ENCODE measurements at places on chromosomes 2 and 18. TPM values are rescaled to one million over a fixed set of nuclear protein-coding genes. Genes with fewer than 3 reads are reported as not detected.

GRCh38 chr2:209367075-209367747 is 56.6 kb upstream of the MAP2 start:
- DNase-seq, result no peak

DNA sequence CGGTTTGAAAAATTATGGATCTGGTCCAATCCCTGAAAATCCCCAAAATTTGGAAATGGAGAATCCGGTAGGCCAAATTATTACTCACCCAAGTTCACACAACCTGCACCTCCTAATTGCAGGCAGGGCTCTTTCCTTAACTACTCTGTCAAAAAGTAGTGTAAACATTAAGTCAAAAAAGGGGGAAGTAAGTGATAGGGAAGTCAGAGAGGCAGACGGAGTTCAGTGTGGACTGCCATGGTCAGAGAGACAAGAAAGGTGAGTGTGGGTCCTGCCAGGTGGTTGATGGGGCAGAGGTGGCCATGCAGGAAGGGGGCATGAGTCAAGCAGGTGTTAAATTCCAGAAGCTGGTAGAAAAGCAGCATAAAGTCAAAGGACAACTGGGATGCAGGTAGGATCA is 104.7 kb upstream of the STPG4 start:
- DNase-seq, result no peak

Gene IL18R1
- 9.1 TPM for total RNA-seq

DNA sequence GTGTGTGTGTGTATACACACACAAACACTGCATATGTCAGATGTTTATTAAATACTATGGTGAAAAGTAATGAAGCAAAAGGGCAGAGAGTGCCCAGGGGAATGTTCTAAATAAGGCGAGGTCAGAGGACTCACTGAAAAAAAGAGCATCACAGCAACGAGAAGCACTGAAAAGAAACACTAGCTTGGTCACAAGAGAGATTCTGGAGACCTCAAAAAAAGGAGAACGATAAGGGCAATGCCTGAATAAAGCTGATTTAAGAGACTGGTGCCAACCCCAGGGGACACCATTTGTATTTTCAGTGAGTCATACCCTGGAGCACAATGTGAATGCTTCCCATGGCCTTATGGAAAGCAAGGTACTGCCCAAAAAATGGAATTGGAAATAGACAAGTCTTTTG is 14.5 kb downstream of the SLC40A1 start:
- DNase-seq, result no peak

Gene MROH2A
- not detected for total RNA-seq

GRCh38 chr18:60895181-60895580 is 438.0 kb upstream of the CDH20 start:
- DNase-seq, result no peak

Gene SAG
- total RNA-seq, result 0.22 TPM

Gene GIGYF2
- total RNA-seq, result 52.5 TPM

Gene E2F6
- 4.2 TPM for total RNA-seq

DNA sequence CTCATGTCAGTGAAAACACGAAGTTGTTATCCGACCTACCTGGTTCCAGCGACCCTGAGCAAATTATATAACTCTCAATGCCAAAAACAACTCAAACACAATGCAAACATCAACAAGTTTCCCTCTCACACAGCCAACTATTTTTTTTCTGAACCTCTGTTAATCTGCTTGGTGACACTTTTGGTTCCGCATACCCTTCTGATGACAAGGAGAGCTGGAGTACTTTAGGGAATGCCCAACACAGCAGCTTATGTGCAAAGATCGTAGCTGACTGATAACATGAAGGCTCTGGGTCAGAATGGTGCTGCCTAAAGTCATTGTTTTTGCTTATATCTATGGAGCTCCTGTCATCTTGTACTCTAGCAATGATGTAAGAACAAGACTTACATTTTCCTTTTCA is 72.7 kb upstream of the CCDC68 start:
- no peak for DNase-seq

Gene C2orf15
- 2.1 TPM for total RNA-seq

Gene HAAO
- total RNA-seq, result not detected

DNA sequence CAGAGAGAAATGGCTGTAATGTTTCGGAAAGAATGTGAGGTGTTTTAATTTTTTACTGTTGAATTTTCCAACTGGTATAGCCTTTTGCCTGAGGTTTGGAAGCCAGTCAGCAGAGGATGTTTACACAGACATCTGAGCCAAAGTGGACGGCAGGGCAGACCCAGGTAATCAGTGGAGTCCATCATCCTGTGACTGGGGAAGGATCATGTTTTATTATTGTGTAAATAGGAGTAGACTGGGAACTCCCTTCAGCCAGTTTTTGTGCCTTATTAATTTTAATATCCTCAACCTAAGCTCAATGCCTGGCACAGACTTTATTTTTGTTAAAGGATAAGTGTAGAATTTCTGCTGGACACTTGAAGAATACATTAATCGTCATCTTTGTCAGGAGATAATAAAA is 142.0 kb upstream of the GAREM1 start:
- DNase-seq, result no peak

GRCh38 chr2:10352361-10352760 is 49.7 kb downstream of the HPCAL1 start:
- no peak for DNase-seq

- DNase-seq, result no peak
Measured at GRCh38 chr2:20165677-20166509, 59.0 kb downstream of the SDC1 start.

DNA sequence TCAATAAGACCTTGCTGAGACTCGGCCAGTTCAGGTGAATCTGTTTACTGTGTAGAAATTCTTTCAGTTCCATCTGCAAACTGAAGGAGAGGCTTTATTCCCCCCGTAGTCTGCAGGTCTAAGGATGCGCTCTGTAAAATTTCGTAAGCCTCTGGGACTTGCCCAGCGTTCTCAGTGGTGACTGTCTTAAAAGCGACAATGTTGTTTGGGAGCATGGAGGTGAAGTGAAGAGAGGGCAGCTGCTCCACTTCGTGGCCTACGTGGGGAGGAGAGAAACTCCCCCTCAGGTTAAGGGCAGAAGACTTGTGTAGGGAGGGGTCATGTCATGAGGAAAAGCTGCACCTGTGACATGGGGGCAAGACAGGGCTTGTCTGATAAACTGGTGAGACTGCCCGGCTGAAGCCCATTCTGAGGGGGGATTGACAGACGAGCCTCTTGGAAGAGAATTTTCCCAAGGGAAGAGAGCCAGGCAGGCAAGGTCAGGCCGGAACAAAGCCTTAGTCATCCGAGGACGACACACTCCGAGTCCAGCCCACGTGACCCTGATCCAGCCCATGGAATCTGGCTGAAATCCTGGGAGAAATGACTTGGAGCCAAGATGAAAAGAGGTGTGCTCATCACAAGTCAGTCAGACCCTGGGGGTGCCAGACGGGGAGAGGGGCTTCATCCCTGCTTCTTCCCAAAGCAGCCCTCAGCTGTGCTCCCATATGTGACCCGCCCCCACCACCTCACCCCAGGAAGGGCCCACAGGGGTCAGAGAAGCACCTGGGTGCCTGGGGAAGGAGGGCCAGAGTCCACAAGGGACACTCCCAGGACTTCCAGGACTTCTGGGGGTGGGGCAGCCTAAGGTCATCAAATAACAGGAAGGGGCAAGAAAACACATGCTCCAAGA is 88.5 kb upstream of the SH3BP4 start:
- no peak for DNase-seq

Gene C2orf80
- not detected for total RNA-seq

DNA sequence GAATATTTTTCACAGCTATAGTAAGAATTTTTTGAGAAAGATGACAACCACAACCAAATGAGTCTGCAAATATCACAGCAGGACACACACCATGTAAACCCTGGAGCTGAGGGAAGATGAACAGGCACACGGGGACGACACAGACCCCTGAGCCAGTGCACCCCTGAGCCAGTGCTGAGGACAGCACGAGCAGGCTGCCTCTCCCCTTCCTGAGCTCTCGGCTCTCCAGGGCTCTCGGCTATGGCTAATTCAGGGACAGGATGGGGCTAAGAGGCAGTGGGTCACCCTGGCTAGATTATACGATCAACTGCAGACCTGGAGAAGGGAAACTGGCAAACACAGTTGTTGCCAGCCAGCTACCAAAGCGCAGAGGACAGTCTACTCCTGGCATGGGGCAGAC is 41.4 kb downstream of the TGFBRAP1 start:
- no peak for DNase-seq

Gene PPP3R1
- total RNA-seq, result 70.3 TPM

DNA sequence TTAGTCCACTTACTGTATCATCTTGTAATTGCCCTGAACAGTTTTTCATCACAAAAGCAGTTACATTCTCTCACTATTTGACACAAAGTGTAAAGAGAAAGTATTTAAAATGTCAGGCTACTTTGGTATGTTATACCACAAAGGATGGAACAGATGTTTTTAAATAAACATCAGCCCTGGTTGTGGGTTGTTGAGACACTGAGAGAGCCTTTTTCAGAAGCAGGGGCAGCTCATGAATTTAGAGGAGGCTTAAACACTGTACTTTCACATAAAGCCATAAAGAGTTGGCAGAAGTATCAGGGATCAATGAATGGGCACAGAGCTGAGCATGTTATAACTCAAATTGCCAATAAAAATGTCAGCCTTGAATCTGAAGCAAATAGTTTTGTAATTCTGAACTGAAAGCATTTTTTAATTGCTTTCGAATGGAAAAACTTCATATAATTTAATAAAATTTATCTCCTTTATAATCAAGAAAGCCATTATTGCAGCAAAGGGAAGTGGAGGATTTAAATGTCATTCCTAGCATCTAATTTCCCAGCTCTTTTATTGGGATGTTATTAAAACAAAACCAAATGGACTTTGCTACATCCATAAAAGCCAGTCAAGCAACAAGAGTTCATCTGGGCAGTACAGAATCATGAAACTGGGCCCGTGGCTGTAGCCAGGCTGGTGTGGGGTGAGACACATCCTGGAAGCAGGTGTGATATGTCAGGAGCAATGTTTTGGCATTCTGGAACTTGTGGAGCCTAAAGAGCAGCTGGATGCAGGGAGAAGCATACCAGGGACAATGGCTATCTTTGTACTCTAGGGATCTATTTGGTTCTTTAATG is 95.1 kb upstream of the NT5C1B start:
- no peak for DNase-seq

GRCh38 chr2:35415282-35415681 is 940.3 kb upstream of the CRIM1 start:
- no peak for DNase-seq

Gene PROM2
- total RNA-seq, result 0.60 TPM

DNA sequence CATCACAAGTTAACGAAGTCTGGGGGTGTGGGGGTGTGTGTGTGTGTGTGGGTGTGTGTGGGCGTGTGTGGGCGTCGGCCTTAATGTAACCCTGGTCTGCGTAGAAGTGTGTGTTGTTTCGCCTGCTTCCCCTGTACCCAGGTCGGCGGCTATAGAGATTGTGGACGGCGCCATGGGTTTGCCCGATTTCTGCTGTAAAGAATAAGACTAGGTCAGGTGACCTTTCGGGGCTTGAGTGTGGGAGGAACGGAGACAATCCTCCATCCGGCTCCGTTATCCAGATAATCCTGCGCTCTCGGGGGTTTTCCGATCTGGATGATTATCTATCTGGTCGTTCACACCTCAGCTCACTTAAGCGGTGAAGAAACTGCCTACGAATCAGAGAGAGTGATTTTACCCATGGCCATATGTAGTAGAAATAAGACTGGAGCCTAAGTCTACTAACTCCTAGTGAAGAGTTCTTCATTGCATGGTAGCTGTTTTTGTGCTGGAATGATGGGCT is 543 bp downstream of the HADHB start:
- DNase-seq, result peak; percentile 53

- no peak for DNase-seq
Measured at GRCh38 chr2:196205881-196206435, 34.6 kb upstream of the STK17B start.

DNA sequence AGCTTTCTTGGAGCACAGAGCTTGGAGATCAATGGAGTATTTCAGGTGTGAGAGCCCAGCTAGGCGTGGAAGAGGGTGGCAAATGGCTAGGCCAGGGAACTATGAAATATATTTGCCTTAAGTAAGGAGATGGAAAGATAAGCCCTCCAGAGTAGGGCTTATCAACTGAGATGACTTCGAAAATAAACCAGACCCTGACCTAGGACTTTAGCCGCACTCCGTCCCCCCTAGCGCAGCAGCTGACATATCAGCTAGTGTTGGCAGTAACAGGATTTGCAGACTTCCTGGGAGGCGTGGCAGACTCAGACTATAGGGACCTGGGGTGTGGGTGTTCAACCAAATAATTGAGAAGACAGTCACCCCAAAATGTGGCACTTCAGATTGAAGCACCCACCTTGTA is 127.7 kb upstream of the EPAS1 start:
- DNase-seq, result no peak

DNA sequence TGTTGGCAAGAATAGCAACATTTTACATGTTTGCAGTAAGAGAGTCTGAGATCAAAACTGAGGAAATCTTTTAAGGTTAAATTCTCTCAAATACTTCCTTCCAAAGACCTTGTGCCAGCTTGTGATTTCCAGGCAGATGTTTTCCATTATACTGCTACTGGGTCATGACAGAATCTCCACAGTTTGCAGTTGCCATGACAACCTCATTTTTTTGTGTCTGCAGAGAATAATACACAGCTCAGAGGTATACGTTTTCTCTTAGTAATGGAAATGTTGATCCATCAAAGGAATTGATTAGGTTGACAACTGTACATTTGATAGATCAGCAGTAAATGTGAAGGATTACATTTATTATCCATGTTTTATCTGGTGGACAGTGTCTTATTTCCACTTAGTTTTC is 29.1 kb upstream of the CSRNP3 start:
- no peak for DNase-seq

Gene FHOD3
- total RNA-seq, result not detected

Gene ERBB4
- total RNA-seq, result not detected

Gene KCNE4
- total RNA-seq, result not detected

Gene ACVR1C
- total RNA-seq, result 6.2 TPM

- DNase-seq, result no peak
Measured at GRCh38 chr18:42196651-42197050, 241.6 kb downstream of the PIK3C3 start.

DNA sequence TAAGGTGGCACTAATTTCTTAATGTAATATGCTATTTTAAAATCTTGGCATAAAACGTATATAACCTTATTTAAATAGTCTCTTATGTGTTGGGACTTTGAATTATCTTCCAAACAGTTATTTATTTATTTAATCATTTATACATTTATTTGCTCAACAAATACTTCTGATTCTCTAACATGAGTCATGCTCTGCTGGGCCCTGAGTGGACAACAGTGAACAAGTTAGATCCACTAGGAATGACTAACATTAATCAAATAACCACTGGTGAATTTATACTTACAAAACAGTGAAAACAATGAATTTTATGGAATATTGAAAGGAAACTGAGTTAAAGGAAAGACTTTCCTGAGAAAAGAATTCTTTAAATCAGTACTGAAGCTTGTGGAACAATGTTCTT is 1257.2 kb upstream of the CHAC2 start:
- DNase-seq, result no peak

GRCh38 chr18:36757991-36758390 is 70.8 kb downstream of the TPGS2 start:
- DNase-seq, result no peak

- DNase-seq, result peak; percentile 42
Measured at GRCh38 chr2:10331702-10332401, 29.1 kb downstream of the HPCAL1 start.

DNA sequence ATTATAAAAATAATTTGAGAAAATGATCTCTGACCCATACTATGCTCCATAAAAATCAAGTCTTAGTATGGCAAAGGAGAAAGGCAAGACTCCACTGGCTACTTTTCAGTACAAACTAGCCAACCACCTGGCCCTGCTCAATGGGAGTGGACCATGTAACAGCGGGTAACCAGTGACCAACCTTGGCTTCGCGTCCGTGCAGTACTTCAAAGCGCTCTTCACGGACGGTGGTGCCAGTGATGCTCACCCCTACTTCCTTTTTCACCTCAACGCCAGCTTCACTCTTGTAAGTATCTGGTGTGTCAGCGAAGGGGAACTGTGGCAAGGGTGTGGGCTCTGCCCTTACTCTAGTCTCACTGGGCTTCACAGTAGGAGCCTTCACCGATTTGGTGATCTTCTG is 23.3 kb downstream of the TTN start:
- no peak for DNase-seq
